Brain (organoid and tissue), 16 donors: ENCODE measurements at places on chromosomes 6 and 20.

DNA sequence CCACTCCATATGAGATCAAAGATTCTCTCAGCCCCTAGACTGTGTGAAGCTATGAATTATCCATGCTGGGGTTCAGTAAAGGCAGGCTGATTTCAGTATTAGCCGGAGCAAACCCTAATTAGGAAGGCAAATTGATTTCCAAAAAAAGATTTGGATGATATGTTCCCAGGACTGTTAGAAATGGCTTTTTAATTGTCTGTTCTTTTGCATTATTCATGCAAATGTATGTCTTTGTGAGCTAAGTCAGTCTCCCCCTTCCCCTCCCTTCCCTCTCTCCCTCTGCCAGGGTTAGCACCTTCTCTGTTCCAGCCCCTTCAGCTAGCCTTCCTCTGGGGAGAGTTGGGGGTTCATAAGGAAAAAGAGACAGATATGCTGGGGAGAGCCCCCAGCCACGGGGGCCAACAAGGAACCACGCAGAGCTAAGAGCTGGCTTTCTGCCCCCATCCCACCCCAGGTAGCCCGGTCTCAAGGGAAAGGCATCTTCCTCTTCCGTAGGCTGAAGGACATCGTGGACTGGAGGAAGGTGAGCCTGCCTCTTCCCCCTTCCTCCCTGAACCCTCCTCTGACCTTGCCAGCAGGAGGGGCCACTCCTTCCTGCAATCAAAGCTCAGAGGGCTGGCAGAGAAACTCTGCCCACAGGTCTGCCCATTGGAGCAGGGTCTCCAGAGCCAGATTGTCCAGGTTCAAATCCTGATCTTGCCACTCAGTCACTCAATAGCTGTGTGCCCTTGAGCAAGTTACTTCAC lies 32.3 kb downstream of the PDRG1 start:
- DNase-seq = peak; percentile 64

DNA sequence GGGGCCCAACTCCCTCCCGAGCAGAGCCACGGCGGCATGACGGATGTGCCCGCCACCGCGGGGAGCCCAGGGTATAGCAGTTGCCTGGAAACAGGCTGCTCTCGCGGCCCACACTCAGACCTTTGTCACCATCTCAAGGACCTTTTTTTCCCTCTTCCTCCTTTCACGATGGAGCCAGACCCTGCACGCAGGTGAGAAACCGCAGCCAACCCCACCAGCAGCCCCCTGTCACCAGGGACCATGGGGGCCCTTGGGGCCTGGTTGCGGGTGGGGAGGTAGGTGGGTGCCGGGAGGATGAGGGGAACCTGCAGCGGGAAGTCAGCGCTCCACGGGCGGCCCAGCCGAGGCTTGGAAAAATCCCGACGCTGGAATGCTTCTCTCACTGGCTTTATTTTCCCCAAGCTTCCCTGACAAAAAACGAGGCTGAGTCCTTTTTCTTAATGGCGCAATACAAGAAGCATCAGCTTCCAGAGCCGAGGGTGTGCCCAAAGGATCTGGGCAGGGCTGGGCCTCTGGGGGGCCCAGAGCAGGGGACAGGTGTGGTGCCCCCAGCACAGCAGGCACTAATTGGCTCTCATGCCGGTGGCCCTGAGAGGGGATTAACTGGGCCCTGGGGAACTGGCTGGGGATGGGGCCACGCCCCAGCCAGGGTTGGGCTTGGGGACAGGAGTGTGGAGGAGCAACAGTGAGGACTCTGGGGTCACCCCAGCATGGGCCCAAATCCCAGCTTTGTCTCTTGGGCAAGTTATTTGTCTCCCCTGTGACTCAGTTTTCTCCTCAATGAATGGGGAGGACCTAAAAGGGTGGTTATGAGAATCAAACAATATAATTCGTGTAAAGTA lies 23.9 kb downstream of the NOL4L start:
- peak; percentile 66 for DNase-seq

DNA sequence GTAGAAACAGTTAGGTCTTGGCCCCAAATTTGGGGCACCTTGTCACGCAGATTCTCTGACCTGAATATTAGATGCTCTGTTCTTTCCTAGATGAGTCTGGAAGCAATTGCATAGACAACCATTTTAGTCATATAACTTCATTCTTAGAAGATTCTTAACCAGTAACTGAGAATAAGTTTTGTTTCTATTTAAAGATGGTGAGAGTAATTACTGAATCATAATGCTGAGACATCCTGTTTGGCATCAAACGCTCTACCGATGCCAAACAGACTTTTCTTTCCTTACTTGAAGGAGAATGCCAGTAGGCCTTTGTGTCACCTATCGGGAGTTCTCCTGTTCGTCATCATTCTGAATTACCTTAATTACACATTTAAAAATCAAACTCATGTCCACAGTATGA lies 131.6 kb upstream of the ID4 start:
- DNase-seq = no peak

GRCh38 chr20:63330084-63330760 lies 30.9 kb downstream of the CHRNA4 start:
- no peak for DNase-seq

- peak; percentile 18 for DNase-seq
Measured at GRCh38 chr6:146526192-146526591, 17.4 kb upstream of the RAB32 start.

DNA sequence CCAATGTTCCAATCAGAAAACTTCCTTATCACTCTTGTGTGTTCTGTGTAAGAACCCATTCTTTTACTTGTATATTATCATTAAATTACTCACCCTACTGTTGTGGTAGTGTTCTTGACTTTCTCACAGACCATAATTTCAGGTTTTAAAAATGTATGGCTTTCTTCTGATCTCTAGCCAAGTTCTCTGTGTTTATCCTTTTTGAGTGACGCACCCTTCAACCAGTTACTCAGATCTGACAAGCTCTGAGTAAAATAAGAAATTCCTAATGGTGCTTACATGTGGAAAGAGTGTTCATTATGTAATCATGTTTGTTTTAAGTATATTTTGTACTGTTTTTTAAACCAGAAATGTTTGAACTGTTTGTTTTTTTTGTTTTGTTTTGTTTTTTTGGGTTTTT lies 11.0 kb downstream of the TBPL1 start:
- DNase-seq = no peak

DNA sequence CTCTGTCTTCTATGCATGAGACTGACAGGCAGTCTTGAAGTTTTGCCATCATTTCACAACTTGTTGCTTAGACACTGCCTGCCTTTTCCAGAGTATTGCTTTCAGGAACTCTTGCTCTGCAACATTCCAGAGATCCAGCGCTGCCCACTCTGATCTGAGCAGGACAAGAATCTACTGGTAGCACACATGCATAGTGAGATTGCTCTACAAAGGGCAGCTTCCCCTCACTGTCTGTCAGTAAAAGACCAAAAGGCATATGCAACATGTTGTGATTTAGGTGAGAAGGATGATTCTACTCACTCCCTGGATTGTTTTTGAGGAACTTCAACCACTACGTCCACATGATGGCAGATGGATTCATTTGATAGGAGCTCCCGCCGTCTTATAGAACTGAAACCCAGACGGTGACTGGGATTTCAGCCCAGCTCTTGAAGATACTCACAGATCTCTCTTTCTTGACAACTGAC lies 259.1 kb downstream of the ARID1B start:
- peak; percentile 50 for DNase-seq

GRCh38 chr20:45969712-45970634 lies 2.0 kb downstream of the ZNF335 start:
- no peak for DNase-seq

GRCh38 chr6:20610636-20611370 lies 76.5 kb downstream of the CDKAL1 start:
- DNase-seq = no peak

DNA sequence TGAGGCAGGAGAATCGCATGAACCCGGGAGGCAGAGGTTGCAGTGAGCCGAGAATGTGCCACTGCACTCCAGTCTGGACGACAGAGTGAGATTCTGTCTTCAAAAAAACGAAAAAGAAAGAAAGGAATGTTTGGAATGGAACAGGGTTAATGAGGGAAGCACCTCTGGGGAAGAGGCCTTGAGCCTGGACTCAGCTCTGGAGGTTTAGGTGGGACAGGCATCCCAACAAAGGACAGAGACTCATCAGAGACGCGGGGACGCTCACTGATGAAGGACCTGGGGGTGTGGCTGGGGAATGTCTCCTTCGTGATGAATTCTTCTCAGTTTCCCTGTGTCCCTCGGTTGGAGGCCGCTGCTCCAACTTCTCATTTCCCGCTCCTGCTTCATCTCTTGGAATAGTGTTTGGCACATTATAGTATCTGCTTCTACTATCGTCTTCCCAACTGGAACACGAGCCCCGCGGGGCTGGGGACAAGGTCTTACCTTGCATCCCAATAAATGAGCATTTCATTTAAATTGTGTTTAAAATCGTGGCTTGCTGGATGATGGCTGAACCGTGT lies 27.6 kb downstream of the KIF25 start:
- no peak for DNase-seq

DNA sequence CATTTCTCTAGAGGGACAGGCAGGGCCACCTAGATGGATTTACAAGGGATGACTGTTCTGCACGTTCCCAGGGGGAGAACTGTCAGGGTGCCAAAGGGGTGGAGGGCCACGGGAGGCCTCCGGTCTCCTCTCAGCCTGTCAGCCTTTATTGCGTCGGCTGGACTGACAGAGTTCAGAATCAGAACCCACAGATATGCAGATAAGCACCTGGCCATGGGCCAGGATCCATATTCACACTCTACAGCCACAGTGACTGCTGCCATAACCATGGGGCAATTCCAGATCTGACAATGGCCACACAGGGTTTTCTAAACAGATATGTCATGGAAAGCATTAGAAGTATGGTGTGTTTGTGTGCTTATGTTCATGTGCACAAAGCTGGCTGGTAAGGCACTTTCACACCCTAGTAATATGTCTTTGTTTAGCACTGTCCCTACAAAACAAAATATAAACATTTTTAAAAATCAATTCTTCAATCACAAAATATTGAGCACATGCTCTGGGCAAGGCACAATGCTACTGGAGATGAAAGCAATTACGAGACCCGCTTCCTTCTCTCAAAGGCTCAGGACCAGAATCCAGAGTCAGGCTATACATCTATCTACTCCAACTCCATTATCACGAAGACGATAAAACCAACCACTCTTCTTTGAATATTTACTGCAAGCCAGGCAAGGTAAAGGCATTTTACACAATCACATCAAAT lies 29.1 kb downstream of the TRAM2 start:
- no peak for DNase-seq

- no peak for DNase-seq
Measured at GRCh38 chr6:73870907-73871306, 174.9 kb downstream of the CD109 start.

DNA sequence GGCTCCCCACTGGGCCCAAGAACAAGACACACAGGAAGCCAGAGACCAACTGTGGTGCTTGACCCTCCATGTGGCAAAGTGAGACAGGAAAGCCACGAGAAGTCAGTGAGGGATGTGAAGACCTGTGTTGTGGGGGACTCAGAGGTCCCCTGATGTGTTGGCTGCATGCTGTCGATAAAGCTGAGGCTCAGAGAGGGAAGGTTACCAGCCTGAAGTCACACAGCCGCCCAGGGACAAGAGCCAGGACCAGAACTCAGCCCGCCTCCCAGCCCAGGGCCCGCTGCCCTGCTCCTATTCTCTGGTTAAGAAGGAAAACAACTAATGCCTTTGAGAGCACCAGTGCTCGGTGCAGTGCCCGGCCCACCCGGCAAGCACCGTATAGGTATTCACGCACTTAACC lies 63.5 kb downstream of the GRM4 start:
- no peak for DNase-seq

DNA sequence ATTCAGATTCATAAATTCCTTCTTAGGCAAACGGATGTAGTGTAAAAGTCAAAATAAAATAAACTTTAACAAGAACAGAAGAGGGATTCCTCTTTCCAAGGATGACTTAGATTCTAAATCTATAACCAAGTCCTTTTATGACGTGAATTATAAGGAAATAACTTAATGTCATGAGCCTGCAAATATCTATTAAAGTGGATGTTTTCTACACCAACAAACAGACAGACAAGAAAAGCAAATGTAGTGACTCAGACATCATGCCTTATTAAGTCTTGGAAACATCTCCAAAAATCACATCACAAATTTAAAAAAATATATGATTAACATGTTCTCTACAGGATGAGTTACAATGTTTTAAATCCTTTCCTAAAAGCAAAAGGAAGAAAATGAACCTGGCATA lies 397.1 kb downstream of the ESR1 start:
- no peak for DNase-seq

DNA sequence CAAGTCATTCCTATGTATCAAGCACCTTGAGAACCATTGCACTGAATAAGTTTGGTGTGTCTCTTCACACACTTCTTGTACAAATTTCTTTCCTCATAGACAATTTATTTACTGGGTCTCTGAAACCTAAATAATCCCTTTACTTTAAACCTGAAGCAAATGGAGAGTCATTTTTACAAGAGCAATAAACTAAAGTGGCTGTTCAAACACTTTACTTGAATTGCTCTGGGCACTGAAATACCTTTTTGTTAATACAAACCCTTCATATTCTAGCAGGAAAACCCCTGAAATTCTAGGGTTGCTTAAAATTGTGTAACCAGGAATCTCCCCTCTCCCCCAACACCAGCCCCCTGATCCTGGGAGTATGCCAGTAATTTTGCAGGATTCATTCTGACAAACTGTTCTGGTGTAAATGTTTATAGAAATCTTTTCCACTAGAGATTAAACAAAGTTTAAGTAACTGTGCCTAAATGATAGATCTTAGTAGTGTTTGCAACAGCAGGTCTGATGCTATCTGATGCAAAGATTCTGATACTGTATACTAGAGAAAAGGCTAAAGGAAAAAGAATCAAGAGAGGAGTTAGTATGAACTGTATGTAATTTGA lies 13.4 kb downstream of the RSPO3 start:
- no peak for DNase-seq

GRCh38 chr20:23161244-23161891 lies 75.2 kb upstream of the CD93 start:
- no peak for DNase-seq

- no peak for DNase-seq
Measured at GRCh38 chr6:71387179-71387578, 98.6 kb downstream of the OGFRL1 start.

- DNase-seq = no peak
Measured at GRCh38 chr6:159931112-159931511, 37.8 kb upstream of the IGF2R start.

DNA sequence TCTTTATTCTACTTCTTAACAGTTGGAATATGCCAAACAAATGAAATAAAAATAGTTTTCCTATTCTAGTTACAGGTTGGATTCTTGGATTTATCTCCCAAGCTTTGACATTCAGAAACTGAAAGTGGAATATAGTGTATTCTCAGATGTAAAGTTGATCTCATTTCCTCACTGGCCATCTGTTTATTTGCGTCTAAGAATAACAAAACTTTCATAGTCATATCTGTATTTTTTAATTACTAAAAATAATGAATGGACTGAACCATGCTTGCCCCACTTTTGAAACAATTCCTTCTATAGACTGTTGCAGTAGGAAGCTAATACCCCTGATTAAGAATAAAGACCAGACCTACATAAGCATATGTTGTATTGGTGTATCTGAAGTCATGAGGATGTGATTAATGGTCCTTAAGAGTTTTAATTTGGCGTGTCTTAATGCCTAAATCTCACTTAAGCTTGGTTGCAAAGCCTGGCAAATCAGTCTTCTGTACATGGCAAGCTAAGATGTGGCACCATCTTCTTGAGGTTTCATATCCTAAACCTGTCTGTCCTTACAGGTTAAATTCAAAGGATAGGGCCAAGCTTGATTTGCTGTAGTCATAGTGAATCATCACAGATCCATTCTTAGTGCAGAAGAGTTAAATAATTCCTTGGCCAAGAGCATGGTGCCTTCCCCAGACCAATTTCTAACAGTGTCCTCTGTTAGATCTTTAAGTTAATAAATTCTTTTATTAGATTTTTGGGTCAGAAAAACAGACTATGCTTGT lies 58.9 kb downstream of the FOXO3 start:
- no peak for DNase-seq
